ENCODE measurements at places on chromosomes 13 and 19.

DNA sequence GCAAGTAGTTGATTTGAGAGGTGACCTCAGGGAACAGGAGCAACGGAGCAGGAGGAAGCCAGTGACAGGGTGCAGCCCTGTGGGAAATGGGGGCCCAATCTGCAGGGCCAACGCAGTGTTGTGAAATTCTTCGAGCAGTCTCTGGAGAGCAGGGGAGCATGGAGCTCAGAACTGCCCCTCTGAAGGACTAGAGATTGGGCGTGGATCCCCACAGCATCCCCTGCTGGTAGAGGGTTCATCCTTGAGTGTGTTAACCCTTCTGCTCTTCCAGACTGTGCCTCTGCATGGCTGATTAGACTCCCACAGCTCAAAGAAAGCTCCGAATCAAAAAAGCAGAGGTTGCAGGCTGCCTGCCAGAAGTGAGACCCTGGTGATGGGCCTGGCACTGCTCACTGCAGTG is 77.9 kb upstream of the UQCRFS1 start:
- no peaks in the 10 kb centered on the region for H3K4me1 ChIP-seq
- no peak overlapping the region for H3K27ac ChIP-seq
- no peak overlapping the region for H3K4me3 ChIP-seq
- no peaks in the 10 kb centered on the region for H3K27me3 ChIP-seq
- H3K36me3 ChIP-seq = no peaks in the 10 kb centered on the region
- DNase-seq = peak; percentile 33

GRCh38 chr13:30295116-30295515 is 12.2 kb downstream of the KATNAL1 start:
- DNase-seq = no peak
- H3K27me3 ChIP-seq = no peaks in the 10 kb centered on the region
- H3K4me1 ChIP-seq = peaks cover 5% of the 10 kb centered on the region

DNA sequence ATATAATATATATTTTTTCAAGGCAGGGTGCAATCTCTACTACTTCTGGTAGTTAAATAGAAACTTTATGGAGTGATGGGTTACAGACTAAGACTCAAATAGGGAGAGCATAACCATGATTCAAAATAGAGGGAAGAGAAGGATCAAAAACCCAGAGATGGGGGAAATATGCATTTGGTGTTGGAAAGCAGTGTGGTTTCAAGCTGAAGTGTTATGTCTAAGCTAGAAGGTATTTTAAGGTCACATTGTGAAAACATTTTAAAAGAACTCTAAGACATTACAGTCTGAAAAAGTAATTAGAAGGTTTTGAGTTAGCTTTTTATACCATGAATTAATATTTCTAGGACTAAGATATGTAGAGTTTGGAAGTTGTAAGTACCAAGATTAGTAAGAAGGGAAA is 2741.4 kb downstream of the PCDH9 start:
- no peaks in the 10 kb centered on the region for H3K36me3 ChIP-seq
- H3K27me3 ChIP-seq = no peaks in the 10 kb centered on the region
- no peak overlapping the region for H3K4me3 ChIP-seq
- no peak for DNase-seq
- no peak overlapping the region for H3K27ac ChIP-seq

DNA sequence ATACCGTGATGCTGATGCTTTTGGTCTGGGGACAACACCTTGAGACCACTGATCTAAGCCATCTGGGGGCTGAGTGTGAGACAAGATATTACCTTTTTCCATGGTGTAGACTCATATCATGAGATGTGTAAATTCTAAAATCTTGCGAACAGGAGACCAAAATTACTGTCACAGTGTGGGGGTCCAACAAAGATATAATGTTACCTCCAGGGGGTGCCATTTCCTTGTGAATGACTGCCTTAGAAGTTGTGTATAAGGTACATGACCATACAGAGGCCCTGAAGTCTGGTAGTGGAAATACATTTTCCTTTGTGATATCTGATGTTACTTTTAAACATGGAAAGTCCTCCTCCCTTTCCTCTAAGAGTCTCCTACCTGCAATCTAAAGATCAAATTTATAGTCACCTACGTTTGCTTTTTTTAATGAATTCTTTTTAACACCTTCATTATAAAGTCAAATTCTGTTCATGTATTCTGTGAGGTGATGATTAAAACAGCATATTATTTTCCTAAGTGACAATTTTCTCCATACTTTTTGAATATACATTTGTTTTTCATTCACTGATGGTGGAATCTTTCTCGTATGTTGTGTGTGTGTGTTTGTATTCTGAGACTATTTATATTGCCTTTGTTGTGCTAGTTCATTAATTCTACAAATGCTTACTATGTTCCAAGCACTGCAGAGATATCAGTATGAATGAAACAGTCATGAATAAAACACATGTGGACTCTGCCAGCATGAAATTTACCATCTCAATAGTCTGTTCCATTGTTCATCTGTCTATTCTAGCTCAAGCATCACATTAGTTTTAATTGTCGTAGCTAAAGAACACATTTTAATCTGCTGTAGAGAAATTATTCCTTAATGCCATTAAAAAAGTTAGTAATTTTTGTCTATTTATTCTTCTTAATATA is 113.7 kb downstream of the RFC3 start:
- no peak overlapping the region for H3K4me3 ChIP-seq
- no peaks in the 10 kb centered on the region for H3K27me3 ChIP-seq
- H3K27ac ChIP-seq = no peak overlapping the region
- H3K36me3 ChIP-seq = no peaks in the 10 kb centered on the region

DNA sequence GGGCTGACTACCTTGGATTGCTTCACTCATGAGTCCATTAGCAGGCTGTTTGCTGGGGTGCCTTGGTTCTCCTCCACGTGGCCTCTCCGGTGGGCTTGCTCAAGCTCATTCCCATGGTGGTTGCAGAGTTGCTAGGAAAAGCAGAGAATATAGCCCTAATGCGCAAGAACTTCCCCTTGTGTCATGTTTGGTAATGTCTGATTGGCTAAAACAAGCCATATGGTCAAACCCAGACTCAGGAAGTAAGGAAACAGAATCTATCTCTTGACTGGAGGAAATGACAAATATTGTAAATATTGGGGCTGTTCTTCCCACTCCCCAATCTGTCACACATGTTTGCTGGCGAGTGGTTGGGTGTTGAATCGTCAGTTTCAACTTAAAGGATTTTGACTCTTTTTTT is 12.1 kb downstream of the NFILZ start:
- H3K4me3 ChIP-seq = no peak overlapping the region
- DNase-seq = no peak
- H3K4me1 ChIP-seq = peaks cover 5% of the 10 kb centered on the region
- H3K36me3 ChIP-seq = no peaks in the 10 kb centered on the region
